ENCODE measurements at places on chromosomes 7 and 10.

GRCh38 chr10:32139223-32140073 is 83.2 kb upstream of the KIF5B start:
- peak; percentile 91 for DNase-seq

DNA sequence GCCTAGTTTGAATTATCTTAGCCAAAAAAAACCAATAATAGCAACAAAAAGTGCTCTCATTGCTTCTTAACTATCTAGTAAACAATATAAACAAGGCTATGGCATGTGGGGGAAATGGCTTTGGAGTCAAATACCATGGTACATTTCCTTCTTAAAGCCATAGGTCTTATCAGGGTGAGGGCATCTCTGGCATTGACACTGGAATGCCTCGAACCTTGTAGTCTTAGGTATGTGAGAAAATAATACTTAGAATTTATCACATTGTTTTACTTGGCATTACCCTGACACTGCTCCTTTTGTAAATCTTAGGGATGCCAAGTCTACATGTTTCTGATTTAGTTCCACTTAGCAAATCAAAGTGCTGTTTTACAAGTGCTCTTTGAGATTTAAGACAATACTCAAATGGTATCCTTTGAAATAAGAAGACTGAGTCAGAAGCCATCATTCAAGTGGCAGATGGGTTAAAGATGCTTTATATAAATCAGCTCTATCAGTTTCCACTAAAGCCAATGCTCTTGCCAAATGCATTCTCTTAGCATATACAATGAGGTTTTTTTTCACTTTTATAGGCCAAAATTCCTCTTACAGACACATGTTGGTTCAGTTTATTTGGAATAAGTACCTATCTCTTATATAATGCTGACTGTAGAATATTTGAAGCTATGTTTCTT is 155.2 kb downstream of the HPSE2 start:
- DNase-seq, result no peak

- DNase-seq, result peak; percentile 42
Observed at GRCh38 chr7:78134256-78134655, 335.7 kb downstream of the PHTF2 start.

GRCh38 chr7:132450696-132451095 is 125.6 kb downstream of the PLXNA4 start:
- no peak for DNase-seq

DNA sequence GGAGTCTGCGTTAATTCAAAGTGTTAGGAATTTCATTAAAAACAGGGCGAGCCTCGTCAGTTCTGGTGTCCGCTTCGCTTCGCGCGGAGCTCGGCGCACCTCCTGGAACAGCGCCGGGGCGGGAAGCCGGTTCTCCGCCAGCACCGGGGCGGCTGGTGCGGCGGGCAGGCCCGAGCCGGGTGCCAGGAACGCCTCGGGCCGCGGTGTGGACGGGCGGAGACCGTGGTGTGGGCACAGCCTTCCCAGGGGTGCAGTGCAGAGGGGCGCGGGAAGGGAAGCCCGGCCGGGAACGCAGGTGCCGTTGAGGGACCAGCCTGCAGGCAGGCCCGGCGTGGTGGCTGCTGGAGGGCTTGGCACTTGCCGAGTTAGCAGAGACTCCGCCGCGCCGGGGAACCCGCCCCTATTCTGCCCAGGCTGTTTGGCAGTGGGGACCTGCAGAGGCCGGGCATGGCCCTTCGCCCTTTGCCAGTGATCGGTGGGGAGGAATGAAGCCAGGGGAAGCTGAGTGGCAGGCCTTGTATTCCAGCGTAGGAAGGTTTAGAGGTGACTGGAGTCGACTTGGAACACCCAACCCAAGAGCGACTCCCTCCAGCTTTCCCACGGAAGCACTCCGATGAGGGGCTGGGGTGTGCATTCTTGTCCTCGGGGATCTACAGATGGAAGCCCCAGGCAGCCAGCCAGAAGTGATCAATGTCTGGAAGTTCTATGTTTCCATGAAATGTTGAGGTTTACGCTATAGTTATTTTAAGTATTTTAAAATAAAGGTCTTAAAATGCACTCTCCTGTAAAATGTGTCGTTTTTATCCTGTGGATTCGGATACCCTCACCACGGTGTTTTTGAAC is 945 bp upstream of the RHEB start:
- DNase-seq, result peak; percentile 51

DNA sequence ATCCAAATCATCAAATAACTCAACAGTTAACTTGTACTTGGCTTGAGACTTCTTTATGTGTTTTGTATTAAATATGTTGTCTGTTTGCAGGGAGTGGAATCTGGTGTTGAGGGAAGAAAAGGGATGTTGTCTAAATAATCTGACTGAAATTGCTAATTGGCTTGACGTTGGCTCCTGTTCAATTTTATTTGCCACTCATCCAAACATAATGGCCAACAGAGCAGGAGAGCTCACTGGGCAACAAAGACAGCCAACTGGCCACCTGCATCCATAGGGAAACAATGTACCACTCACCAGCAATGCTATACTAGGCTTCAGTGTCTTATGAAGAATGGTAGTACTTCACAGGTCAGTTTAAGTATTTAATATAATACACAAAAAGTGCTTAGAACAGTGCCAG is 80.5 kb downstream of the FAM13C start:
- DNase-seq, result no peak
